ENCODE measurements at places on chromosomes 12 and 14.

DNA sequence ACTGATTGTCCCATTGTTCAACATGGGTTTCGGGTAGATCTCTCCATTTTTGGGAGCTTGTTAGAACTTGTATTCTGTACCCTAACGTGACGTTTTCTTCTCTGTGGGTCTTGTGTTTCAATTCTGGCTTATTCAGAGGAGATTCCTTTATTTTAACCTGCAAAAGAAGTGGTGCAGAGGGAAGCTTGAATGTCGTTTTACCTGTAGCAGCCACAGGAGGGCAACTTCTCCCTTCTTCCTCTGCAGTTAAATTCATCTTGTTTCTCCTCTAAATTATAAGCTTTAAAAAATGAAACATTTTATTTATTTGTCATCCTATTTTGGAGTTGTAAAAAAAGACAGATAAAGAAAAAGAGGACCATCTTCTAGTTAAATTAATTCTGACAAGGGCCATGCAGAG, 13.7 kb upstream of the CLEC4D start:
- no peak for DNase-seq

- no peak for DNase-seq
Measured at GRCh38 chr14:25381498-25381897, 331.6 kb upstream of the STXBP6 start.

GRCh38 chr12:14408208-14408607, 42.7 kb downstream of the ATF7IP start:
- DNase-seq = no peak

DNA sequence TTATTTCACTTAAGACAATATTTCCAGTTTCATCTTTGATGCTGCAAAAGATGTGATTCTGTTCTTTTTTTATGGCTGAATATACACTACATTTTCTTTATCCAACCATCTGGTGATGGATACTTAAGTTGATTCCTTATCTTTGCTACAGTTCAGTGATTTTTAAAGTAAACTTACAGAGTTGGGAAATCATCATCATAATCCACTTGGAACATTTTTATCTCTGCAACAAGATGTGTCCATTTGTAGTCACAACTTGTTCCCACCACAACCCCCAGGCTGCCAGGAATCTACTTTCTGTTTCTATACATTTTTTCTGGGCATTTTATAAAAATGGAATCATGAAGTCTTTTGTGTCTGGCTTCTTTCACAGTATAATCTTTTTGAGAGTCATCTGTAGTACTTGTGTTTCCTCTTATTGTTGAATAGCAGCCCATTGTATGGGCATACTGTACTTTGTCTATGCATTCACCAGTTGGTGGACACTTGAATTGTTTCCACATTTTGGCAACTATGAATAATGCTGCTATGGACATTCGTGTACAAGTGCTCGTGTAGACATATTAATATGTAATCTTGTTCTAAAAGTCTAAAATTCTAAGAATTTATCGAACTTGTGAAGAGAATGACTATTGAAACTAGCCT, 212.5 kb upstream of the DDHD1 start:
- no peak for DNase-seq

DNA sequence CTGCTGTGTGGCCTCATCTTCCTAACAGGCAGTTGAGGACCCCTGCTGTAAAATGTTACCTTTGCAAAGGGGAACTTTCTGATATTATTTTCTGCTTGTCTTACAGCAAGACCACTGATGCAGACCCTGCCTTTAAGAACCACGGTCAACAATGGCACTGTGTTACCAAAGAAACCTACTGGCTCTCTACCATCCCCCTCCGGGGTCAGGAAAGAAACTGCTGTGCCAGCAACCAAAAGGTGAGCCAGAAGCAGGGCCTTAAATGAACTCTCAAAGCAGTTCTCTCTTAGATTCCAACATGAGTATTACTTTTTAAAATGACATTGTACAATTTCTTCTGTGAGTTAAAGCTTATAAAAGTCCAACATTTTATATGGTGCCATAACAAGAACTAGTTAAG, 72.2 kb downstream of the EML1 start:
- DNase-seq = no peak

GRCh38 chr14:65594153-65594881, 181.8 kb downstream of the FUT8 start:
- no peak for DNase-seq

DNA sequence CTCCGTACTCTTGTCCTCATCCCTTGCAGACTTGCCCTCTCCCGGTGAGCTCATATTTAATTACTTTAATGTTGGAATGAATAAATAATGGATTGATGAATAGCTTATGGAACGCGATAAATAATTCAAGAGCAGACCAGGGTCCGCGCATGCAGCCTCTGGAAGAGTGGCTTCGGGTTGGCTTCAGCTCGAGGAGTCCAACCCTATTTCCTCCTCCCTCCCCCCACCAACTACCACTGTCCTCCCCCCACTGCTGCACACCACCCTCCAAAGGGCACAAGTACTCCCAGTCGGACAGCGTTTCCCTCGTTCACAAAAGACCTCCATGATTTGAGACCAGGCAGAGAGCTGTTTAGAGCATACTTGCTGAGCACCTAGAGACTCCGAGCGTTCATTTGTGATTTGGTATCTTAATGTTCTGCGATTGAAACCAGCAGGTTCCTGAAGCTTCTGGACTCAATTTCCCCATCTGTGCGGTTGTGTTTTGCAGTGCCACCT, 647 bp upstream of the SIX1 start:
- DNase-seq = no peak

DNA sequence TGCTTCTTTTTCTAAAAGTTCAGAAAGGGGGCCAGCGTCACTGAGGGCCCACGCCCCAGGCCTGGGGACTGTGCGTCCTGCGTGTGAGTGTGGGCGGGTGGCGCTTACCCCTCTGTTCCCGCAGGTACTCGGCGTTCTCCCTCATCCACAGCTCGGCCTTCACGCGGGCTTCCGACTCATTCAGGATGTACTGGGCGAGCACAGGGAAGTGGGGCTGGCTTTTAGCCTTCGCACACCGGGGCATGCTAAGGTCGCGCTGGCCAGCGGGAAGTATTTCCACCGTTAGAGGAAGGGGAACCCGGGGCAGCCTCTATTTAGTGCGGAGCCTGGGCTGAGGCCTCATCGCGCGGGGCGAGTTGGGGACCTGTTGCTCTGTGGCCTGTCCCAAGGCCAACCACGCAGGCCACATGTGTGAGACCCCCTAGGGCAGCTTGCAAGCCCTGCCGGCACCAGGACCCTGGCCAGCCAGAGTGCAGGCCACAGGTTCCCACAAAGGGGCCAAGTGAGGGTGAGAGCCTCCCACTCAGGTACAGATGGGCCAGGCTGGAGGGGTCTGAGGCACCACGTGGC, 29.2 kb upstream of the BTBD6 start:
- DNase-seq = no peak

DNA sequence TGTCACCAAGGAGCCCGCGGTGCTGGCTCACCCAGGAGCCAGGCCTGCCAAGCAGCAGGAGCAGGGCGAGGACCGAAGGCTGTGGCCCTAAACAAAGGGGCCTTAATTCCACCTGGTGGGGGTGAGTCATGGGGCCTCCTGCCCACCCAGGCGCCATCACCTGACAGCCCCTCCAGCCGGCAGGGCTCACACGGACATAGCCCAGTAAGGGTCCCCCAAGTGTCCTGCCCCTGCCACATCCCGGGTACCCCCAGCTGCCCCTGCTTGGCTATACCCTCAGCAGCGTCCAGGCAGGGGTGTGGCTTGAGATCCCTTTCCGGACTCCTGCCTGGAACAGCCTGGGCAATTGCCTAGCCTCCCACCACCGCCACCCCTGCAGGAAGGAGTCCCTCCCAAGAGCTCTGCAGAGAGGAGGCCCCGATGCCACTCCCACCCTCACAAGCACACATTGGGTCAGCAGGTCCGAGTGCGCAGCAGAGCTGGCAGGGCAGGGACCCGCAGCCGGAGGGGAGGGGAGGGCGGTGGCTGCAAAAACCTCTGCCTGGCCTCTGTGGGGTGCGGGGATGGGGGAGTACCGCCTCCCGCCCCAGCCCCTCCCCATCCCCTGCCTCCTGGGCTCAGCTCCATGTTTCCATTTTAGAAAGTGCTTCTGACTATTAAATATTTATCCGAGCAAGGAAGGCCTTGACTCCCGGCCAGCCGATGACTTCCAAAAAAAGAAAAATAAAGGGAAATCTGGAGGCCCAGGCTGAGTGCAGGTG, 4.6 kb downstream of the AHNAK2 start:
- no peak for DNase-seq

Data from activated CD8-positive, alpha-beta memory T cell treated with anti-CD3 and anti-CD28 coated beads, Interleukin-2, amount 50 U/mL, for 48 hours (primary cell).